Caudate nucleus (tissue), 63 donors: ENCODE measurements at places on chromosomes 16 and 17.

- peak; percentile 66 for DNase-seq
These were observed 3.5 kb upstream of the NHERF1 start for GRCh38 chr17:74744714-74745547.

DNA sequence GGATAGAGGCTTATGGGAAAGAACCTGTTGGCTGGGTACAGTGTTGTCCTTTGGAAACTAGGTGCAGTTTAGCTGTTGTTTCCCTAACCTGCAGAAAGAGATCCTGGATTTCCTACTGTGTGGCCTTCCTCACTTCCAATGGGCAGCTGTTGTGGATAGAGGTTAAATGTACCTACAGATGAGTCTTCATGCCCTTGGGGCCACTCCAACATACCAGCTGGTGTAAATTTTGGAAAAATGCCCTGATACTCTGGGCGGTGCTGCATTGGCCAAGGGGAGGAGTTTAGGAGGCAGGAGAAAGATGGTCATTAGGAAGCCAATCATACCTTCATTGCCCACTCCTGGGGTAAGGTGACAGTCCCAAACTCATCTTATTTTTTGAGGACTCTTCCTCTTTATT is 70.2 kb downstream of the SNX11 start:
- DNase-seq = no peak

GRCh38 chr16:47506800-47507199 is 45.7 kb downstream of the PHKB start:
- DNase-seq = no peak

- peak; percentile 15 for DNase-seq
These were observed 72.5 kb downstream of the RBFOX1 start for GRCh38 chr16:7405166-7405565.

DNA sequence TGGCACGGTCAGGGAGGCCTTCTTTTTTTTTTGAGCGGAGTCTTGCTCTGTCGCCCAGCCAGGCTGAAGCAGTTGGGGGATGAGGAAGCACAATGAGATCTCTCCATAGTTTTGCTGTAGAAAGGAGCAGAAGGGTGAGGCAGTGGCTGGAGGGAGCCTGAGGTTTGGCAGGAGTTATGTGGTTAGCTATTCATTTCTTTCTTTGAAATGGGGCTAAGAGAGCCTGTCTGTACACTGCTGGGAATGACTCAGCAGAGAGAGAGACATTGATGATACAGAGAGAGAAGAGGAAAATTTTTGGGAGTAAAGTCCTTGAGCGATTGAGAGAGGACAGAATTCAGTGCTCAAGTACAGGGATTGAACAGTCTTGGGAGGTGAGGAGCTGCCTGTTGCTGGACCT is 22.1 kb downstream of the NOS2 start:
- DNase-seq = no peak

- no peak for DNase-seq
These were observed 2.5 kb downstream of the MYLK3 start for GRCh38 chr16:46745617-46746016.

DNA sequence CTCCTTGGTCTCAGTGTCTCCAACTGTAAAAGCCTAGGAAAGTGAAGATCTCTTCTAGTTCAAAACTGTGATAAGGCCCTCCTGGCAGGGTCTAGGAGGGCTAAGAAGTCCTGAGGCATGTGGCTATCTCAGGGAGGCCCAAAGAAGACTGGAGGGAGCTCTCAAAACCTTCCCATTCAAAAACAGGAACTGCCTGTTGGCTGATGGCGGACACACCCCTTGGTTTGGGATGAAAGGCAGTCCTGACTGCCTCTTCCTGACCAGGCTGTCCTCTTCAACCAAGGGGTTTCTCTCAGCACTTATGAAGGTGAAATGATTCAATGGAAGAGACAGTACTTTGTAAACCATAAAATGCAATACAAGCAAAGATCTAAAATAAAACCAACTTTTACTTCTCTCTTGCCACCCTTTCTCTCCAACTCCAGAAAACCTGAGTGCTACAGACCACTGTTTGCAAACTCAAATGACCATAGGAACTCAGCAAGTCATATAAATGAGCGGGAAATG is 4.7 kb downstream of the ZNF764 start:
- DNase-seq = no peak

- DNase-seq = no peak
These were observed 38.3 kb downstream of the TBX4 start for GRCh38 chr17:61490540-61490975.

DNA sequence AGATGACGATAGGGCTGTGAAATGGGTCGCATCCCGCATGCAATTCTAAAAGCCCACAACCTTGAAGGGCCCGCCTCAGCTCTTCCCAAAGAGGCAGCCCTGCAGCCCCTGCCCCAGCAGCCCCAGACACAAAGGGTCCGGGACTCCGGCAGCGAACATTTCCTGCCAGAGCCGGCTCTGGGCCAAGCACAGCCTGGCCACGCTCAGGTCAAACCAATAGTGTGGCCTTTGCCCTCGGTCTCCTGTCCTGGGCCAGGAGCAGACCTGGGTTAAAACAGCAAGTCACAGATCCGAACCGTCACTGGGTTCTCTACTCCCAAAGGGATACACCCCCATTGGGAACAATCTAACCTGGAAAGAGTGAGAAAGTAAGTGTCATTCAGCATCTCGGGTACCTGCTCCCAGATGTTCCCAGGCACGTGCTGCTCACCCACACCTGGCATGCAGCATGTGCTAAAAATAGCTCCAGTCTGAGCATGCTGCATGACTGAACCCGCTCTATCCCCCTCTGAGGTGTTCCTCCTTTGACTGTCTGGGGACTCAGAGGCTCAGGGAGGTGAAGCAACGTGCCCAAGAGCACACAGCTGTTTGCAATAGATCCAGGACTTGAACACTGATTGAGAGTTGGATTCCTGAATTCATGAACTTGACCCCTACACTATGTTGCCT is 22.2 kb upstream of the ATP2A3 start:
- DNase-seq = no peak

GRCh38 chr16:84461413-84462295 is 42.8 kb downstream of the MEAK7 start:
- DNase-seq = no peak

- no peak for DNase-seq
These were observed 11.9 kb downstream of the CES3 start for GRCh38 chr16:66972983-66973382.

DNA sequence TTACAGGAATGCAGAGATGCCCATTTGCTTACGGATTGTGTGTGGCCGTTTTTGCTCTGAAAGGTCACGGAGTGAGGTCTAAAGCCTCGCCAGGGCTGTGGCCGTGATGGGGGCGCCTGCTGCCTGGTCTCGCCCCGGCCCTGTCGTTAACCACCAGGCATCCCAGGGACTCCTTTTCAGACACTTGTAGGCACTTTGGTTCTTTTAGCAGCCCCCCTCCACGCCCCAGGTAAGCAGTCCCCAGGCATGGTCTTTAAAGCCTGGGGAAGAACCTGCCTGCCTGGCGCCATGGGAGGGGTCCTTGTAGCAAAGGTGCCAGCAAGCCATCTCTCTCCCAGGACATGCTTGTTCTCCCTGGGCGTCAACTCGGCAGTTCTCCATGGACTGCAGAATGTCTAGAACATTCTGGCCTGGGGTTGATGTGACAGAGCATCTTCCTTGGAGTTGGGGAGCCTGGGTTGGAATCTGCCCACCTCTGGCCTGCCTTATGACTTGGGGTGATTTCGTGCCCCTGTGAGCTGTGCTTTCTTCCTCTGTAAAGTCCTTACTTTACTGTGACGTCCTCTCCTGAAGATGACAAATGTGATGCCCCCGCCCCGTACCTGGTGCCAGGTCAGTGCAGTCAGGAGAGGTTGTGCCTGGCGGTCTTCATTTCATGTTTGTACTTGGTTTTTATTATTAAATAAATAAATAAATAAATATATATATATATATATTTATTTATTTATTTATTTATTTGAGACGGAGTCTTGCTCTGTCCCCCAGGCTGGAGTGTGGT is 5.4 kb downstream of the KCTD5 start:
- no peak for DNase-seq

GRCh38 chr17:73308017-73308823 is 3.6 kb downstream of the CDC42EP4 start:
- DNase-seq = no peak

GRCh38 chr16:17744921-17745572 is 274.3 kb upstream of the XYLT1 start:
- no peak for DNase-seq

- DNase-seq = no peak
These were observed 41.0 kb downstream of the HOXB1 start for GRCh38 chr17:48489781-48490180.

- DNase-seq = no peak
These were observed 183.8 kb downstream of the CCDC182 start for GRCh38 chr17:57561072-57561861.

DNA sequence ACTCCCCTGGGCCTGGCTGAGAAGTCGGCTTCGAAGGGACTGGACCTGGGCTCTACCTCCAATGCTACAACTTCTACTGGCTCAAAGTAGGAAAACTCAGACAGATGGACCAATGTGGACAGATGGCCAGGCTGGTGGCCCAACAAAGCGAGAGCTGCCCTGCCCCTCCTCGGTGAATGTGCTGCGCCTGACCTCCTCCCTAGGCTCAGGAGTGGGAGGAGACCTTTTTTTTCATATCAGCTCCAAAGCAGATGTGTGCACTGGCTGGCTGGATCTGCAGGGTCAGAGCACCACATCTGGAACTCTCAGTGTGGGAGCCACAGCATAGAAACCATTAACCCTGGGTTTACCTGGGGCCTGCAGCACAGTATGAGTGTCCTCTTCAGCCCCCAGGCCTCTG is 20.8 kb downstream of the ATP6V0D1 start:
- DNase-seq = no peak

DNA sequence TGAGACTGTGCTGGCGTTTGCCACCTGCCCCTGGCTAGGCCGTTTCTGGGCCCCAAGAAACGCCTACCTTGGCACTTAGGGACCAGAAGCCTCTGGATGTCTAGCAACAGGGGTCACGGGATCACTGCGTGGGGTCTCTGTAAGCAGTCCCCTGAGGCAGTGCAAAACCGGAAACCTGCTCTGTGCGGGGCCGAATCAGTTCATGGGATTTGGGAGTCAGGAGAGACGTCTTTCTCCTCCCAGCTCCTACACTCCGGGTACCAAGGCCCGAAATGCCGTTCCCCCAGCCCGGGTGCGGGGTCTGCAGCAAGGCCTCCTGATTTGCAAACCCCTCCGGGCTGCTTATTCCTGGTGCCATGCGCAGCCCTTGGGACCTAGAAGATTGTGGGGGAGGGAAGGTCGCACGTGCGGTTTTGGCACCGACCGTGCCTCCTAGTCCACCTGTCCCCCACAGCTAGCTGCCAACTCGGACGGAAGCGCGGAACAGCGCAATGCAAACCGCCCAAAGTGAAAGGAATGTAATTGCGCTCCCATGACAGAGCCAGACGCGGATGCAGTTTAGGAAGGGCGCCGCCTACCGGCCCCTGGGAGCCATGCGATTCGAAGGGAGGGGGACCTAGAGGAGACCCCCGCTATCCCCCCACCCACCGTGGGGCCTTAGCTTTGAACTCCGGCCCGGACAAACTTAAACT is 6.5 kb downstream of the IRX5 start:
- no peak for DNase-seq

GRCh38 chr17:72116661-72117521 is 3.9 kb upstream of the SOX9 start:
- no peak for DNase-seq

DNA sequence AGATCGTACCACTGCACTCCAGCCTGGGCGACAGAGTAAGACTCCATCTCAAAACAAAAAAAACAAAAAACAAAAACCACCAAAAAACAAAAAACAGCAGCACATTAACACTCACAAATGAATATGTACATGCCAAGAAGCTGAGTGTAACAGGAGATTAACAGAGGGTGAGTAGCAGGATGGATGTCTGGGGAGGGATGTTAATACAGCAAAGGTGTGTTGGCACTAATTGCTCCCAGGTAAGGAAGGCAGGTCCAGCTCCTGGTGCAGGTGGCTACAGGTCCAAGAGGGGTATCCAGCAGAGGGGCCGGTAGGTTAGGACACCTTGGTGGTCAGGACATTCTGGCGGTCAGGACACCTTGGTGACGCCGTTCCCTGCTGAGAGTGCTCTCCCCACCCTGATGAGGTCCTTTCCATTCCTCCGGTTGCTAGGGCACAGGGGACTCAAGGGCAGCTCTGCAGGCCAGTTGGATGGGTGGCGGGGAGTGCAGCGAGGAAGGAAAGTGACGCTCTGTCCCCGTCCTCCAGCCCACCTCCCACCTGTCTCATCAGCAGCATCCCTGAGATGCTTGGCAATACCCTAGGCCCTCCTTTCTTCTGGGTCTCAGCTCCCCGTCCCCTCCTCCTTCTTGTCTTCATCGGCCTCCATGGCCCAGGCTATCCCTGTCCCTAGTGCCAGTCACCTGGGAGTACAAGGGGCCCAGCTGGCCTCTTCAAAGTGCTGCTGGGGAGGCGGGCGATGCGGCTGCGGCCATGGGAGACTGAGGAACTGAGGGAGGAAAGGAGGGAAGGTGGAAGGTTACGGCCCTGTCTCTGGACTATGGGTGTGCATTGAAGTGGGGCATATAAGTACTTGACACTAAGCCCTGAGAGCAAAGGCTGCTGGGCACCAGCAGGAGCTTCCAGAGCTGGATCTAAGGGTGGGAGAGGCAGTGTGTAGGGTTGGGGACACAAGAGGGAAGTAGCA is 10.7 kb upstream of the GFAP start:
- no peak for DNase-seq

- no peak for DNase-seq
These were observed 6.4 kb upstream of the GGT6 start for GRCh38 chr17:4566785-4567184.

- DNase-seq = no peak
These were observed 834 bp upstream of the TXNDC11 start for GRCh38 chr16:11743308-11744074.

- no peak for DNase-seq
These were observed 50.0 kb downstream of the WNT3 start for GRCh38 chr17:46768540-46768870.

- DNase-seq = no peak
These were observed 29.2 kb upstream of the PHB1 start for GRCh38 chr17:49443862-49444261.

GRCh38 chr17:80569924-80570323 is 25.3 kb downstream of the RPTOR start:
- no peak for DNase-seq

GRCh38 chr17:82383411-82383810 is 11.8 kb downstream of the UTS2R start:
- DNase-seq = no peak

DNA sequence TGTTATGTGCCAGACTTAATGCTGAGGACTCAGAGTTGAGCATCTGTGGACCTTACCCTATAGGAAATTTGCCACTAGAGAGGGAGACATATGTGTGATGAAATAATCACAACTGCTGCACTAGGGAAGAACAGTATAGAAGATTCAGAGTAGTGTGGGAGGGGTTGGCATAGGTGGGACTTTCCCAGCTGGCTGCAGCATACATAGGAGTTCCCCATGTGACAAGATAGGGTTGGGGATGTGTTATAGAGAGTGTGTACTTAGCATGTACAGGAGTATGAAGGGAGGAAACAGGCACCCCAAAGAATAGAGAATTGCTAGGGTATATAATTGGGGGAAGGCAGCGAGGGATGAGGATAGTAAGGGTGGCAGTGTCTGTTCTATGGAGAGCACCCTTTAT is 2.9 kb downstream of the NUP93 start:
- no peak for DNase-seq

GRCh38 chr16:23195366-23195978 is 12.9 kb downstream of the SCNN1G start:
- DNase-seq = no peak

- DNase-seq = no peak
These were observed 133.6 kb downstream of the HS3ST3B1 start for GRCh38 chr17:14434506-14434905.

- DNase-seq = peak; percentile 79
These were observed 25.6 kb upstream of the MRPS23 start for GRCh38 chr17:57875290-57876022.
